Kidney (tissue), 22 donors: ENCODE measurements at places on chromosomes 4 and X. TPM values are rescaled to one million over a fixed set of nuclear protein-coding genes. Genes with fewer than 3 reads are reported as not detected.

Gene EDA
- total RNA-seq: 4.2 TPM

GRCh38 chr4:95637043-95637600 is 88.3 kb upstream of the UNC5C start:
- no peak overlapping the region for H3K27ac ChIP-seq
- no peaks in the 10 kb centered on the region for H3K4me1 ChIP-seq
- no peak overlapping the region for H3K4me3 ChIP-seq

GRCh38 chrX:11533199-11533651 is 132.5 kb downstream of the ARHGAP6 start:
- peak; percentile 85 for DNase-seq
- no peaks in the 10 kb centered on the region for H3K36me3 ChIP-seq
- H3K27me3 ChIP-seq: peaks cover 4% of the 10 kb centered on the region
- no peak overlapping the region for H3K4me3 ChIP-seq
- no peak overlapping the region for H3K27ac ChIP-seq

DNA sequence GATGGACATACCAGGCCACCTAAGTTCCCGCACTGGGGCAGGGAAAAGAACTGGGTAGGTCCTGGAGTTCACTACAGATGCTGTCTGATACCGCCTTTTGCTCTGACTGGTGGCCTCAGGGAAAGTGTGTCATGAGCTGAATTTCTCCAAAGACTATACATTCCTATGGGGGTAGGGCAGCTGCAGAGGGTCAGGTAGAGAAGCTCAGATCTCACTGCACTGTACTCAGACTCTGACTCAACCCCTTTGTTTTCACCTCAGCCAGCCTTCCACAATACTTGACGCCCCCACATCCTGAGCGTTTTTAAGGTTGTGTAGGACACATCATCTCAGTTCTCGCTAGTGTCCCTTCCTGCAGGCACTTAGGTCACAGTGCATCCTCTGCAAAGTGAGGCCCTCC is 7.8 kb downstream of the GATB start:
- DNase-seq: no peak
- H3K27me3 ChIP-seq: no peaks in the 10 kb centered on the region
- no peak overlapping the region for H3K27ac ChIP-seq

DNA sequence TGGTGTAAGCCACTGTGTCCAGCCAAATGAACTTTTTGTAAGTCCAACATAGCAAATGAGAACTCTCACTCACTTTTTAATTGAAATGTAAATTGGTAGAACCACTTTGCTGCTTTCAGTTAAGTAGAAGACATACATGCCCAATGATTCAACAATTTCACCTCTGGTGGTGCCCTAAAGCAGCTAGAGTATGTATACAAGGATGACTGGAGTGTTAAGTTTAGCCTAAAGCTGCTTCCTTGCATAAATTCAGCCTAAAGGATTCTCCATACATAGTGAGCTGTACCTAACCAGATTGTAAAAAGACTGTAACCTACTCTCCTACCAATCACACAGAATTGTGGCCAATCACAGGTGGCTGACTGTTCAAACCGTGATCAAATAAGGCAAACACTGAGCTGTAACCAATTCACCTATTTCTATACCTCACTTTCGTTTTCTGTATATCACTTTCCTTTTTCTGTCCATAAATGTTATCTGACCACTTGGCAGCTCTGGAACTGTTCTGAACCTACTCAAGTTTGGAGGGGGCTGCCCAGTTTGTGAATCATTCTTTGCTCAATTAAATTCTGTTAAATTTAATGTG is 39.9 kb downstream of the PDS5A start:
- DNase-seq: no peak
- no peak overlapping the region for H3K27ac ChIP-seq
- no peaks in the 10 kb centered on the region for H3K27me3 ChIP-seq
- peaks cover 5% of the 10 kb centered on the region for H3K4me1 ChIP-seq

- DNase-seq: no peak
- H3K36me3 ChIP-seq: no peaks in the 10 kb centered on the region
- no peaks in the 10 kb centered on the region for H3K4me1 ChIP-seq
- no peak overlapping the region for H3K4me3 ChIP-seq
- H3K27me3 ChIP-seq: no peaks in the 10 kb centered on the region
These were observed 61.4 kb downstream of the ANKRD17 start for GRCh38 chr4:73197220-73197619.

DNA sequence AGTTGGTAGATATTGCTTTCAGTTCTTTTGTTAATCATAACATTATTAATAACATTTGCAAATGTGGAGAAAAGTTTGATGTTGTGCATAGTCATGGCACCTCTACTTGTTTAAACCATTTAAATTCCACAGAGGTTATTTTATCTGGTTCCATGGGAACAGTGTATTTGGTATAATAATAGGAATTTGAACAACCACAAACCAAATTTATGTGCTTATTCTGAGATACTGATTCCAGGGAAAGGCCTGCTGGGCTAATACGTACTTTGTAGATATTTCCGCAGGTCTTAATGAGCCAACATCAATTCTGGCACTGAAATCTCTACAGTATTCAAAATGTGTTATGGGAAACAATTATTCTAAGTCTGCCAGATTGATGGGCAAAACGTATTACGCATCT is 319.0 kb downstream of the DKK2 start:
- H3K36me3 ChIP-seq: no peaks in the 10 kb centered on the region
- DNase-seq: no peak
- no peaks in the 10 kb centered on the region for H3K27me3 ChIP-seq
- H3K4me3 ChIP-seq: no peak overlapping the region
- no peak overlapping the region for H3K27ac ChIP-seq

- no peak overlapping the region for H3K27ac ChIP-seq
- H3K4me1 ChIP-seq: no peaks in the 10 kb centered on the region
- H3K36me3 ChIP-seq: no peaks in the 10 kb centered on the region
- H3K27me3 ChIP-seq: no peaks in the 10 kb centered on the region
- no peak overlapping the region for H3K4me3 ChIP-seq
- DNase-seq: peak; percentile 28
These were observed 171.7 kb downstream of the PDGFRA start for GRCh38 chr4:54400802-54401201.

Gene ADGRG4
- 0.13 TPM for total RNA-seq

DNA sequence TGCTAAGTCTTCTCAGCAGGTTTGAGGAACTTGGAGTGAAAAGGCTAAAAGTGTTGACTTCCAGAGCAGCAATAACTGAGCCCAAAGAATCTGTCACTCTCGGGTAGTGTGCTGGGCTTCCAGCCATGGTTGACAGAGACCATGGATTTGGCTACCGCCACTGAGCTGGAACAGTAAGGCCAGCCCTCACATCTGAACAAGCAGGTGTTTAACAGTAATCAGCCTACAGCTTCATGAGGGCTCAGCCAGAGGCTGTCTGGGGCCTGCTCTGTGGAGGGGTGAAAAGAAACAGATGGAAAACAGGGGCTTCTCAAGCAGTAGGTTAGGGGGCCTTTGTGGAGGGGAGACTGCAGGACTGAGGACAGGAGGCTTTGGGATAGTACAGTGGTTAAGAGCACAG is 14.9 kb downstream of the RASL11B start:
- H3K4me3 ChIP-seq: no peak overlapping the region
- no peaks in the 10 kb centered on the region for H3K4me1 ChIP-seq
- no peak overlapping the region for H3K27ac ChIP-seq
- H3K27me3 ChIP-seq: no peaks in the 10 kb centered on the region
- no peaks in the 10 kb centered on the region for H3K36me3 ChIP-seq

GRCh38 chr4:31246856-31247255 is 526.7 kb downstream of the PCDH7 start:
- DNase-seq: no peak
- no peaks in the 10 kb centered on the region for H3K4me1 ChIP-seq
- H3K27ac ChIP-seq: no peak overlapping the region
- H3K4me3 ChIP-seq: no peak overlapping the region

- no peak overlapping the region for H3K27ac ChIP-seq
- no peaks in the 10 kb centered on the region for H3K36me3 ChIP-seq
- no peak for DNase-seq
- H3K27me3 ChIP-seq: no peaks in the 10 kb centered on the region
- H3K4me1 ChIP-seq: no peaks in the 10 kb centered on the region
These were observed 36.9 kb upstream of the FAT1 start for GRCh38 chr4:186760576-186760975.

DNA sequence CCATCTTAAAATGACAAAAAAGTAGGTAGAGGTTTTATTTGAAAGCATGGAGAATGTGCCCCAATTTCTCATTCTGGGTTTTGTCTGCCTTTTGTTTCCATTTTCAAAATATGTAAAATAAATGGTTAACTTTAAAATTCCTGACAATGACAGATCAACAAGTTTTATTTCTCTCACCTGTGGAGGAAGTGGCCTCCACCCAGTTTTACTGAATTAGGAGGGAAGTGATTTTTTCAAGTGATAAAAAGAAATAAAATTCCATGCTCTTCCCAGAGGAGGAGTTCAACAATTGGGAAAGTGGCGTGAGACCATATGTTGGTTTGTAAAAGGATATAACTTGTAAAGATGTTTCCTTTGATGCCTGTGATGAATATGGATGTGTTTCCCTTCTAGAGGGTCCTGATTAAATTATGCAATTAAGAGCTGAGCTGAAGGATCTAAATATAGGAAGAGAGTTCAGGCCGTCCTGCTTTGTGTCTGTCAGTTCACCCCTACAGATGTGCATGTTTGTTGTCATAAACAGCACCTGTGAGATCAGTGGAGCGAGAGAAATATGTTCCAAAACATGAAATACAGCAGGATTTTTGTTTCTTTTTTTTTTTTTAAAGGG is 19.5 kb downstream of the SMAD1 start:
- no peaks in the 10 kb centered on the region for H3K27me3 ChIP-seq
- DNase-seq: no peak
- no peak overlapping the region for H3K4me3 ChIP-seq
- H3K4me1 ChIP-seq: peaks cover 14% of the 10 kb centered on the region

Gene SORBS2
- total RNA-seq: 127 TPM

DNA sequence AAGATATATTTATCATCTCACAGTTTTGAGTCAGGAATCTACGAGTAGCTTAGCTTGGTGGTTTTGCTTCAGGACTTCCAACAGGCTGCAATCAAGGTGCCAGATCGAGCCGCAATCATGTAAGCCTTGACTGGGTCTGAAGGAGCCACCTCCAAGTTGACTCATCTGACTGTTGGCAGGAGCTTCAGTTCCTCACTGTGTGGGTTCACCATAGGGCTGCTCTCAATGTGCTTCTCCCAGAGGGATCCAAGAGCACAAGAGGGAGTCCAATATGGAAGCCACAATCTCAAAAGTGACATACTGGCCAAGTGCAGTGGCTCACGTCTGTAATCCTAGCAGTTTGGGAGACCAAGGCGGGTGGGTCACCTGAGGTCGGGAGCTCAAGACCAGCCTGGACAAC is 26.5 kb downstream of the DCHS2 start:
- no peak for DNase-seq
- H3K27ac ChIP-seq: no peak overlapping the region
- no peaks in the 10 kb centered on the region for H3K27me3 ChIP-seq

GRCh38 chr4:875818-876423 is 50.0 kb upstream of the CPLX1 start:
- peaks cover 11% of the 10 kb centered on the region for H3K36me3 ChIP-seq
- H3K4me1 ChIP-seq: peaks cover 7% of the 10 kb centered on the region
- no peak overlapping the region for H3K4me3 ChIP-seq
- H3K27ac ChIP-seq: no peak overlapping the region
- DNase-seq: no peak

Gene ASB12
- not detected for total RNA-seq

GRCh38 chr4:18075823-18076433 is 54.4 kb upstream of the LCORL start:
- no peaks in the 10 kb centered on the region for H3K27me3 ChIP-seq
- H3K27ac ChIP-seq: no peak overlapping the region
- DNase-seq: peak; percentile 35

GRCh38 chrX:107560041-107560440 is 68.3 kb upstream of the PRPS1 start:
- no peaks in the 10 kb centered on the region for H3K36me3 ChIP-seq
- no peaks in the 10 kb centered on the region for H3K4me1 ChIP-seq
- no peak for DNase-seq
- no peaks in the 10 kb centered on the region for H3K27me3 ChIP-seq
- H3K27ac ChIP-seq: no peak overlapping the region

DNA sequence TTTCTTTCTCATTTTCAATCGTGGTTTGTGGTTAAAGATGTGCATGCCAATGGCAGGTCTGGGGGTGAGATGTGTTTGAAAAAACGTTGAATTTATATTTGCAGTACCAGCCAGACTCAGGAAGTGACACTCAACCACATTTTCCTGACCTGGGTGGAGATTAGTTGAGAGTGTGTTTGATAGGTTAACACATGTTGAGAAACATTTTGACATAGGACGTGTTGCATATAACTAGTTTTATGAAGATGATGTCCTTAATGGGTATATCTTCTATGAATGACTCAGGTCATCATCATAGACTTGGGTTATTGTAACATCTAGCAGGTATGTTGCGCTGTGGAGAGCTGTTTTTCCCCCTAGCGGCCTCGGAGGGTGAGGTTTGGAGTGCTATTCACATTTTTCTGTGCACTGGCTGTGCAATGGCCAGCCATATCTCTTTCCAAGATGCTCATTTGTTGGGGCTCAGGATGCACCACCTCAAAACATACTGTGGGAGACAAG is 21.7 kb upstream of the CD38 start:
- H3K36me3 ChIP-seq: no peaks in the 10 kb centered on the region
- H3K4me3 ChIP-seq: no peak overlapping the region
- peaks cover 2% of the 10 kb centered on the region for H3K4me1 ChIP-seq

- no peak overlapping the region for H3K4me3 ChIP-seq
- no peak overlapping the region for H3K27ac ChIP-seq
- no peaks in the 10 kb centered on the region for H3K27me3 ChIP-seq
- H3K4me1 ChIP-seq: no peaks in the 10 kb centered on the region
These were observed 1762.6 kb downstream of the RPA4 start for GRCh38 chrX:98646351-98646750.

GRCh38 chr4:116829187-116829586 is 256.2 kb downstream of the TRAM1L1 start:
- no peaks in the 10 kb centered on the region for H3K27me3 ChIP-seq
- H3K4me1 ChIP-seq: no peaks in the 10 kb centered on the region
- H3K4me3 ChIP-seq: no peak overlapping the region
- H3K36me3 ChIP-seq: no peaks in the 10 kb centered on the region
- DNase-seq: no peak

Gene ASB5
- total RNA-seq: 0.25 TPM

DNA sequence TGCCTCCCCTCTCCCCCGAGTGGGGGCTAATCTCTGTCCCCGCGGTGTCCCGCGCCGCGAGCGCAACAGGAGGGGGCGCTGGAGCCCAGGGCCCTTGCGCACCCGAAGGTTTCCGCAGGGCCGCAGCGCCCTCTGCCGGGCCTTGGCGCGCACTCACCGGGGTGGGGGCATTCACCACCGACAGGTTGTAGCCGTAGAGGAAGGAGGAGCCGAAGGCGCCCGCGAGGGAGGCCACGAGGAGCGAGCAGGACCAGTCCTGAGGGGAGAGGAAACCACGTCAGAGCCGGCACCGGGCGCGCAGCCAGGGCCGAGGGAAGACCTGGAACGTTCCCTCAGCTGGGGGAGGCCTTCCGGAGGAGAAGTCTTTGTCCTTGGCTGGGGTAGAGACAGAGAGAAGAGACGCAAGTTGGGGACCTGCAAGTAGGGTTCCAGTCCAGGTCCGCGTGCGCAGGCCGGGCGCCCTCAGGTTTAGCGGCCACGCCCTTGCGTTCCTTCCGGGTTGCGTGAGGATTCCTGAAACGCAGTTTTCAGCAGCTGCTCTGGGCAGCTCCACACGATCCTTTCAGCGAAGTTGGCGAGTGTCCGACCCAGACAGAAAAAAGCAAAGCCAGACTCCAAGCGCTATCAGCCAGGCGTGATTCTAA is 2.4 kb downstream of the SLC2A9 start:
- H3K27ac ChIP-seq: peak overlapping the region; percentile 95
- H3K4me3 ChIP-seq: peak overlapping the region; percentile 82
- H3K36me3 ChIP-seq: no peaks in the 10 kb centered on the region
- no peaks in the 10 kb centered on the region for H3K27me3 ChIP-seq
- DNase-seq: peak; percentile 98
